Thoracic aorta (tissue), 2 donors: ENCODE measurements at places on chromosomes 1 and 21. TPM values are rescaled to one million over a fixed set of nuclear protein-coding genes. Genes with fewer than 3 reads are reported as not detected.

DNA sequence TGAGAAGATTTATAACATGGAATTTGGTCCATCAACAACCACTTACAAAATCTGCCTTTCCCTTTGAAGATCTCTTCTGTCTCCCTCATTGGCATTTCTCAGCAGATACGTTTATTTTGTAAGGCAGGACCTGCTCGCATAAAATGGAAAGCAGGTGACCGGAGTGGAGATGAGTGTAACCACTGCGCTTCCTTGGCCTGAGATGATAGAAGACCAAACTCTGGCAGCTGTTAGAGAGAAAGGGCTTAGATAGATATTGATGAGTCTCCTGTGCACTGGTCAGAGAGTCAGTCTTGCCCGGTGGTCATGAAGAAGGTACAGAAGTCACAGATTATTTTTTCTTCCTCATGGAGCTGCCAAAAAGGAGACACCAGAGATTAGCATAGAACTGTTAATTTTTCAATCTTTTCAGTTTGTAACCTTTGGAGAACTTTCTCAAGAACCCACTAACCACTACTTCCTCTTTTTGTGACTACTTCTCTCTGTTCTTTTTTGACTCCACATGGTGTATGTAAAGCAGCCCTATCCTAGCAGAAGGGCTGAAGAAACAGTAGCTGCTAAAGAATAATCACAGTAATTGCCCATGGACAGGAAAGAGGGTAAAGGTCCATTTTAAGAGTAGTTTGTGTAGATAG lies 47.6 kb downstream of the FCRL3 start:
- H3K27ac ChIP-seq = no peak overlapping the region
- DNase-seq = no peak
- H3K4me1 ChIP-seq = no peaks in the 10 kb centered on the region
- H3K27me3 ChIP-seq = no peaks in the 10 kb centered on the region
- H3K36me3 ChIP-seq = no peaks in the 10 kb centered on the region

Gene ILF2
- 75.7 TPM for total RNA-seq

DNA sequence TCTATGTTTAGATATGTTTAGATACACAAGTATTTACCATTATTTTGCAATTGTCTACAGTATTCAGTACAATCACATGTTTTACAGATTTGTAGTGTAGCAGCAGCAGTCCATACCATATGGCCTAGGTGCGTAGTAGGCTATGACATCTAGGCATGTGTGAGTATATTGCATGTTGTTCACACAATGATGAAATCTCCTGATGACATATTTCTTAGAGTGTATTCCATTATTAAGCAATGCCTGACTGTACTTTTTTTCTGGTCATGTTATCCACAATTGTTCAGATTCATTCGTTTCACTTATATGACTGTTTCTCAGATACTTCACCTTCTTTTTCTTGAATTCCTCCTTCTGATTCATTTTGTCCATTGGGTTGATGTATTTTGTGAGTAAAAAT lies 9.9 kb upstream of the BACE2 start:
- no peaks in the 10 kb centered on the region for H3K4me1 ChIP-seq
- H3K27me3 ChIP-seq = no peaks in the 10 kb centered on the region
- no peak for DNase-seq
- H3K27ac ChIP-seq = no peak overlapping the region
- H3K4me3 ChIP-seq = no peak overlapping the region

GRCh38 chr21:28910280-28910887 lies 82.3 kb downstream of the LTN1 start:
- DNase-seq = no peak
- peak overlapping the region; percentile 78 for H3K27ac ChIP-seq
- peaks cover 32% of the 10 kb centered on the region for H3K4me1 ChIP-seq
- H3K27me3 ChIP-seq = no peaks in the 10 kb centered on the region

GRCh38 chr1:58695206-58695605 lies 4.7 kb downstream of the MYSM1 start:
- peaks cover 21% of the 10 kb centered on the region for H3K36me3 ChIP-seq
- H3K27ac ChIP-seq = no peak overlapping the region
- no peak for DNase-seq
- no peak overlapping the region for H3K4me3 ChIP-seq
- peaks cover 8% of the 10 kb centered on the region for H3K4me1 ChIP-seq

- DNase-seq = no peak
- peaks cover 19% of the 10 kb centered on the region for H3K36me3 ChIP-seq
- no peaks in the 10 kb centered on the region for H3K27me3 ChIP-seq
- no peak overlapping the region for H3K27ac ChIP-seq
These were observed 133.0 kb downstream of the ITSN1 start for GRCh38 chr21:33775100-33775828.

GRCh38 chr1:152933196-152933595 lies 13.8 kb upstream of the SPRR5 start:
- no peaks in the 10 kb centered on the region for H3K4me1 ChIP-seq
- H3K27ac ChIP-seq = no peak overlapping the region
- H3K36me3 ChIP-seq = no peaks in the 10 kb centered on the region
- DNase-seq = no peak
- H3K4me3 ChIP-seq = no peak overlapping the region
- H3K27me3 ChIP-seq = no peaks in the 10 kb centered on the region

Gene RGS13
- total RNA-seq = 1.1 TPM

Gene GPA33
- total RNA-seq = not detected

Gene SMIM12
- total RNA-seq = 33.5 TPM

- H3K36me3 ChIP-seq = peaks cover 6% of the 10 kb centered on the region
- no peaks in the 10 kb centered on the region for H3K27me3 ChIP-seq
- H3K4me1 ChIP-seq = no peaks in the 10 kb centered on the region
- H3K27ac ChIP-seq = no peak overlapping the region
These were observed 17.6 kb upstream of the CCDC27 start for GRCh38 chr1:3734602-3735001.

- peaks cover 21% of the 10 kb centered on the region for H3K4me1 ChIP-seq
- no peak for DNase-seq
- no peaks in the 10 kb centered on the region for H3K27me3 ChIP-seq
These were observed 1.2 kb downstream of the ETV3 start for GRCh38 chr1:157137046-157137407.

DNA sequence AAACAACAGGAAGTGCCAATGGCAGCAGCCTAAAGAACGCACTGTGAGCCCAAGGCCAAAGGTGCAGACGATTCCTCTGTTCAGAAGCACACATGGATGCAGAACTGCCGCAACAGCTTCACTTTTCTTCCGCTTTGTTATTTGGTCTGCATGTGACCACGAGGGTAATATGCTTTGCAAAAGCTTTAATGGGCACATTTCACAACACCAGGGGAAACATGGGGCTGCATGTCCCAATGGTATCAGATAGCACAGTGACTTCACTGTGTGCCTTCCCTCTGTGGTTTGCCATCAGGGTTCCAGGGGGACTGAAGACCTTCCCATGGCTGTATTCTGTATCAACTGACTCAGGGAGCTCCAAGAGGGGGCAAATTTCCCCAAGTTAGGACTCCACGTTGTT lies 28.3 kb downstream of the THAP3 start:
- H3K4me1 ChIP-seq = no peaks in the 10 kb centered on the region
- H3K27ac ChIP-seq = no peak overlapping the region
- peaks cover 19% of the 10 kb centered on the region for H3K36me3 ChIP-seq
- no peaks in the 10 kb centered on the region for H3K27me3 ChIP-seq

- H3K36me3 ChIP-seq = no peaks in the 10 kb centered on the region
- no peak for DNase-seq
- no peaks in the 10 kb centered on the region for H3K4me1 ChIP-seq
- no peak overlapping the region for H3K4me3 ChIP-seq
- no peak overlapping the region for H3K27ac ChIP-seq
- no peaks in the 10 kb centered on the region for H3K27me3 ChIP-seq
These were observed 808 bp downstream of the C1orf116 start for GRCh38 chr1:207031632-207032264.

DNA sequence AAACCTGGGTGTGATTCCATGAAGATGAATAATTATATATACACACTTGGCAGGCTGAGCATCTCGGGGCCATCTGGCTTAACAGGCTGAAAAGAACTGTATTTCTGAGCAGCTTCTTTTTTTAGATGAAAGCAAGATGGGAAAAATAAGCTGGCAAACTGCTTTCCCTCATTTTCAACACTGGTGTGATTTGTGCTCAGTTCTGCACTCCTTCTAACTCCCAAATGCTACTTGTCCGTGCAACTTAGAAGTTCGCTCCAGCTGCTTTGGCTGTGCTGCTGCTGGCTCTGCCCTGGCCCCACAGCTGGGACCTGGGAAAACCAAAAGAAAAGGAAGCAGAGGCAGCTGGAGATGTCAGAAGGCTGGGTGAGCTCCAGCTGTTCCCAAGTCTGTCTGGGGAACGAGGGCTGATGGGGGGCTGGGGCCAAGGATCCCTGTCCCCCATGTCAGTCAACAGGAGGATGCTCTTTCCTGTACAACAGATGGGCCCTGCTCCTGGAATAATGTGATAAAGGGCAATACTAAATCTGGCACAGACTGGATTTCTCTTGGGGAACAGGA lies 44.9 kb downstream of the PAFAH2 start:
- H3K4me1 ChIP-seq = no peaks in the 10 kb centered on the region
- H3K27me3 ChIP-seq = no peaks in the 10 kb centered on the region
- peaks cover 4% of the 10 kb centered on the region for H3K36me3 ChIP-seq
- no peak overlapping the region for H3K27ac ChIP-seq

DNA sequence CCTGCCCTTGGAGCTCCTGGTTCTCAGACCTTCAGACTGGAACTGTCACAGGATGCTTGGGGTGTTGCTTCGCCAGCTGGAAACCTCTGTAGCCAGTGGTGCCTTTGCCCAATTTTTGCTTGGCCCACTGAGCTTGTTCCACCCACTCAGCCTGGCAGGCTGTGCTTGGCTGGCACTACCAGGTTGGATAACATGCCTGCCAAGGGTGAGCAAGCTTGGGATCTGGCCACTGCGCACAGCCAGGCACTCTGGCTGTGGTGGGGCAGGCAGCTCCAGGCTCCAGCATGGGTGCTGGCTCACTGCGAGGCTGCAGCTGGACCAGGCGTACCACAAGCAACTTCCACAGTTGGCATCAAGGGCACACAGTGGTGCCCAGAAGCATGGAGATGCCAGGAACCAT lies 967.8 kb upstream of the NCAM2 start:
- H3K4me3 ChIP-seq = no peak overlapping the region
- no peaks in the 10 kb centered on the region for H3K36me3 ChIP-seq
- H3K4me1 ChIP-seq = no peaks in the 10 kb centered on the region
- H3K27me3 ChIP-seq = no peaks in the 10 kb centered on the region
- no peak overlapping the region for H3K27ac ChIP-seq
- no peak for DNase-seq

DNA sequence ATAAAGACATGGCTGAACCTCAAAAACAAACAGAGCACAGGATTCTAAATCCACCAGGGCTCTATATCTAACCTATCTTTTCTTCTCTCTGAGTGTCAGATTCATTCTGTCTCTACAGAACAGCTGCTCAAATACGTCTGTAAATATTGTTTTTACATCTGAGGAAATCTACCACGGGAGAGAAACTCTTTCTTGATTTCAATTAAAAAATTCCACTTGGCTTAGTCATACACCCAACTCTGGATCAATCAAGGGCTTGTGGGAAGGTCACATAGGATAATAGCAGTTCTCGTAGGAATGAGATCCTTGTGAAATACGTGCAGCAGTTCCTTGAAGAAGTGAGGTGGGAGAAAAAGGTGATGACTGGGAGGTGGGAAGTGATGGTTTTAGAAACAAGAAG lies 1355.7 kb upstream of the ADGRL2 start:
- H3K4me1 ChIP-seq = no peaks in the 10 kb centered on the region
- H3K4me3 ChIP-seq = no peak overlapping the region
- DNase-seq = no peak
- H3K27ac ChIP-seq = no peak overlapping the region
- no peaks in the 10 kb centered on the region for H3K27me3 ChIP-seq
- H3K36me3 ChIP-seq = no peaks in the 10 kb centered on the region

Gene MPC2
- 17.6 TPM for total RNA-seq

- no peak overlapping the region for H3K27ac ChIP-seq
- H3K36me3 ChIP-seq = no peaks in the 10 kb centered on the region
- no peak overlapping the region for H3K4me3 ChIP-seq
- DNase-seq = no peak
- H3K4me1 ChIP-seq = no peaks in the 10 kb centered on the region
These were observed 455.5 kb downstream of the NUF2 start for GRCh38 chr1:163777205-163777604.

- no peaks in the 10 kb centered on the region for H3K36me3 ChIP-seq
- no peak overlapping the region for H3K4me3 ChIP-seq
- H3K27ac ChIP-seq = no peak overlapping the region
- DNase-seq = no peak
- H3K4me1 ChIP-seq = peaks cover 15% of the 10 kb centered on the region
These were observed 41.4 kb downstream of the PEX14 start for GRCh38 chr1:10515976-10516750.

DNA sequence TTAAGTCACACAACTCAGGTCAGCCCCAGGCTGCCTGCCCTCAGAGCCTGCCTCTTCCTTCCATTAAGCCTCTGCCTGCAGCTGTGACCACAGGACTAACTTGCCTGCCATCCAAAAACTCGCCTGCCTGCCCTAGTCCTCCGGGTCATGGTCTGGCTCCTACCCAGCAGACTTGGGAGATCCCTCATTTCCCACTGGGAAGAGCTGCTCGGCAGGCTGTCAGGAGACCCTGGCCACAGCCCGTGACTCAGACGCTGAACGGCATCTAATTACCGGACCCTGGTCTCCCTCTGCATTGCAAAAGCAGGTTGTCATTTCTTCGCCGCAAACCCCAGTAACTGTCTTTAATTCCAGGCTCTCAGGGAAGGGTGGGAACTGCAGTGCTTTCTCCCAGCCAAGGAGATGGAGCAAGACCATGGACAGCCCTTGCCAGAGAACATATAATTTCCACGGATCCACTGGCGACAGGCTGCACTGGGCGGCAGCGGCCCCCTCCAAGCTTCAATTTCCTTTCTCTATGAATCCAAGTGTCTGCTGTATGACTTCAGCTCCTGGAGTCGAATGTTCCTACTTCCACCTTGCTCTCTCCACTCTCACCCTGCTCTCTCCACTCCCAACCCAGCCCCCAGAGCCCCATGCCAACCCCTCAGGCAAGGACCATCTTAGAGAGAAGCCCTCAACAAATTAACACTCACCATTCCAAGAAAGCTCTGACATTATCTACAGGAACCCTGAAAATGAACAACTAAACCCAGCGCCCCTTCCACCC lies 20.4 kb downstream of the OLFML2B start:
- H3K27ac ChIP-seq = no peak overlapping the region
- no peaks in the 10 kb centered on the region for H3K27me3 ChIP-seq
- H3K4me3 ChIP-seq = peak overlapping the region; percentile 40
- H3K36me3 ChIP-seq = peaks cover 15% of the 10 kb centered on the region

GRCh38 chr1:219460896-219461815 lies 151.7 kb downstream of the ZC3H11B start:
- H3K4me1 ChIP-seq = no peaks in the 10 kb centered on the region
- H3K36me3 ChIP-seq = no peaks in the 10 kb centered on the region
- DNase-seq = no peak
- H3K27ac ChIP-seq = peak overlapping the region; percentile 47
- H3K27me3 ChIP-seq = no peaks in the 10 kb centered on the region

Gene LPAR3
- total RNA-seq = 2.7 TPM

Gene S100A9
- total RNA-seq = 478 TPM

- peak overlapping the region; percentile 64 for H3K4me3 ChIP-seq
- H3K27ac ChIP-seq = peak overlapping the region; percentile 94
- DNase-seq = no peak
- H3K36me3 ChIP-seq = no peaks in the 10 kb centered on the region
- H3K4me1 ChIP-seq = peaks cover 16% of the 10 kb centered on the region
- H3K27me3 ChIP-seq = no peaks in the 10 kb centered on the region
These were observed 8.7 kb upstream of the TNFRSF14 start for GRCh38 chr1:2547210-2548067.

- H3K27ac ChIP-seq = no peak overlapping the region
- no peaks in the 10 kb centered on the region for H3K4me1 ChIP-seq
These were observed 90.0 kb downstream of the OBSCN start for GRCh38 chr1:228297822-228298221.

Gene ZNF593OS
- not detected for total RNA-seq
